ENCODE measurements at places on chromosomes 4 and X. TPM values are rescaled to one million over a fixed set of nuclear protein-coding genes. Genes with fewer than 3 reads are reported as not detected.

The DBET gene
- total RNA-seq: not detected

The EREG gene
- 0.14 TPM for total RNA-seq

The MPP1 gene
- total RNA-seq: 9.0 TPM

The DKK2 gene
- 2.1 TPM for total RNA-seq

The MED12 gene
- total RNA-seq: 33.8 TPM

The LRIT3 gene
- total RNA-seq: 0.11 TPM

The GPRASP3 gene
- total RNA-seq: 8.0 TPM

The CPZ gene
- total RNA-seq: 6.3 TPM

The ZRSR2 gene
- 9.3 TPM for total RNA-seq

The SMIM43 gene
- not detected for total RNA-seq

The MTCP1 gene
- 9.1 TPM for total RNA-seq

The PDZD4 gene
- total RNA-seq: 9.9 TPM

The LRRC66 gene
- total RNA-seq: 0.50 TPM

The CDS1 gene
- 3.8 TPM for total RNA-seq

The DOK7 gene
- total RNA-seq: not detected

The EIF4E gene
- total RNA-seq: 110 TPM

The CNGA1 gene
- not detected for total RNA-seq

The CLGN gene
- 1.1 TPM for total RNA-seq

The PNMA6F gene
- not detected for total RNA-seq

The CLDN2 gene
- 2.0 TPM for total RNA-seq

The CCKAR gene
- not detected for total RNA-seq

The TIGD2 gene
- total RNA-seq: 5.3 TPM

The RADX gene
- 3.0 TPM for total RNA-seq

The SPON2 gene
- total RNA-seq: 47.8 TPM

The PRR32 gene
- total RNA-seq: not detected

Data from astrocyte (in vitro differentiated cells and primary cell).